ENCODE measurements at places on chromosomes 7 and 10. TPM values are rescaled to one million over a fixed set of nuclear protein-coding genes. Genes with fewer than 3 reads are reported as not detected.

SEMA3C gene
- 455 TPM for total RNA-seq

PLEKHA1 gene
- 28.0 TPM for total RNA-seq

CALY gene
- total RNA-seq: 0.30 TPM

HMX3 gene
- not detected for total RNA-seq

NKX2-3 gene
- total RNA-seq: 0.89 TPM

SPDYE16 gene
- not detected for total RNA-seq

FRMD4A gene
- total RNA-seq: 28.5 TPM

OLAH gene
- 0.30 TPM for total RNA-seq
